ENCODE measurements at places on chromosomes 2 and 18.

- no peak for DNase-seq
Measured at GRCh38 chr18:31566576-31567306, 24.9 kb upstream of the TTR start.

DNA sequence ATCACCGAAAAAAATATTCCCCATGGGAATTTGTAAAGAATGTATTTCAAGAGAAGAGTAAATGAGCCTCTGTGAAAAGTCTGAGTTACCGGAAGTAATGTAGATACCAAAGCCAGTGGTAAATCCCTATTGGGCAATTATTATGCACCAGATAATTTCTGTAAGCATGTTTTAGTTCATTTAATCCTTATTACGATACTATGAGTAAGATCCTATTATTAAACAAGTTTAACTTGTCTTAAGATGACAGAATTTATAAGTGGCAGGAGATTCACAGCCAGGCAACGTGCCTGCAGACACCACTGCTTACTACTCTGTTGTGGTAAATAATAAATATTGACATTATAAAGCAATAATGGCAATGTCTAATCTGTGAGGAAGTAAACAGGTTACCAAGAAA lies 280.8 kb upstream of the RGPD4 start:
- DNase-seq, result no peak

GRCh38 chr2:16031848-16032159 lies 91.5 kb downstream of the MYCN start:
- DNase-seq, result no peak

GRCh38 chr2:97869722-97870346 lies 125.9 kb downstream of the TMEM131 start:
- DNase-seq, result no peak
